ENCODE measurements at places on chromosomes 5 and 9. TPM values are rescaled to one million over a fixed set of nuclear protein-coding genes. Genes with fewer than 3 reads are reported as not detected.

Gene TAF1L
- total RNA-seq, result 0.04 TPM

Gene SEC16A
- total RNA-seq, result 39.4 TPM

Gene JAKMIP2
- 0.76 TPM for total RNA-seq

Gene ESM1
- total RNA-seq, result not detected

Gene OTP
- total RNA-seq, result not detected

Gene IL13
- total RNA-seq, result not detected

Gene ANKRD33B
- total RNA-seq, result 1.5 TPM

Gene CDHR2
- 0.19 TPM for total RNA-seq

Gene ZNF484
- total RNA-seq, result 2.4 TPM
